Glutamatergic neuron (in vitro differentiated cells): ENCODE measurements at places on chromosomes 13 and 19. TPM values are rescaled to one million over a fixed set of nuclear protein-coding genes. Genes with fewer than 3 reads are reported as not detected.

OR10H1 gene
- total RNA-seq = not detected

- peaks cover 13% of the 10 kb centered on the region for H3K36me3 ChIP-seq
- H3K27me3 ChIP-seq = peaks cover 3% of the 10 kb centered on the region
- no peak overlapping the region for H3K27ac ChIP-seq
- no peak for DNase-seq
- H3K4me1 ChIP-seq = peaks cover 2% of the 10 kb centered on the region
Observed at GRCh38 chr19:14968247-14968646, 11.4 kb downstream of the SLC1A6 start.

DNA sequence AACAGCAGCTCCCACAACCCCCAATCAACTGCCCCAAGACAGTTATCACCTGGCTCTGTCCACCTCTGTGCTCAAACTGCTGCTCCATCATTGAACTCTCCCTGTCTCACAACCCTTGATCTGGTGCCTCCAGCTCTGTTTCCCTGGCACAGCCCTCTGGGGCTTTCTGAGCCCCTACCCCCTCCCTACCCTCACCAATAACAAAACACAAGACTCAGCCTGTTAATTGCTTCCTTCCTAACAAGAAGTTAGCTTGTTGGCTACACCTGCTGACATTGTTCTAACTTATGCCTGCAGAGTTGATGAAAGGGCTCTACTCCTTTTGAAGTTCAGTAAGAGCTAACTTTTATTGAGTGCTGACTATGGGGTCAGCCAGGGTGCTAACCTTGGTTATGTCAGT is 99.4 kb upstream of the FNDC3A start:
- no peak for DNase-seq
- H3K36me3 ChIP-seq = no peaks in the 10 kb centered on the region
- H3K4me1 ChIP-seq = peaks cover 3% of the 10 kb centered on the region
- peaks cover 5% of the 10 kb centered on the region for H3K27me3 ChIP-seq

DNA sequence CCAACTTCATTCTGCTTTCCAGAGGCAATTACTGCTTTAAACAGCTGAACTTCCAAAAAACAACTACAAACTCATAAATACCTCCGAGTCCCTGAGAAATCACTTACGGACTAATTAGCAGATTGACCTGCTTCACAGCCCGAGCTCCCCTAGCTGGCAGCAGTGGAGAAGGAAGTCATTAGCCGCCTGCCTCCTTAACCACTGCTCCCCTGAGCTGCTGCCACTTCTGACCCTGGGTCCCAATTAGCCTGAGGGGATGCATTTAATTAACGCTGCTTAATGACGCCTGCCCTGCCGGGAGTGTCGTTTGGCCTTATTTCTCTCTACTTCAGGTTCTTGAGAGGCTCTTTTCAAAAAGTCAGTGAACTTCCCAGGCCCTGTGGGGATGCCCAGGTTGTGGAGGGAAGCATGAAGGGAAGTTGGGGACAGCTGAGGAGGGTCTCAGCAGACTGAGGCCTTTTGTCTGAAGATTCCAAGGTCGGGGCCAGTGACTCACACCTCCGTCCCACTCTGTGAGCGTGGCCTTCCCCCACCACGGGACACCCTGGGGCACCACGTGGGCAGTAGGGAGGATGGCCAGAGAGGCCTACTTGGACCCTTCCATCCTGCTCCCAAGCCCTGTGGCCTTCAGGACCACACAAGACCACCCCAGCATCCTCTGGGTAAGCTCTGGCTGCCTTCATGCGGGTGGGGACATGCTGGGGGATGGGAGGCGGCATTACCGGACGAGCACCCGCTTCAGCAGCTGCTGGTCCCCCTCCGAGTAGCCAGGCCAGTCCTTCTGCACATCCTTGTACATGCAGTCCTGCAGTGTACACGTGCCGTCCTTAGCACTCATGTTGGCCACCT is 19.8 kb upstream of the ISYNA1 start:
- peaks cover 7% of the 10 kb centered on the region for H3K27me3 ChIP-seq
- H3K4me3 ChIP-seq = no peak overlapping the region
- H3K27ac ChIP-seq = no peak overlapping the region
- H3K36me3 ChIP-seq = no peaks in the 10 kb centered on the region
- peaks cover 13% of the 10 kb centered on the region for H3K4me1 ChIP-seq
- no peak for DNase-seq

TEX101 gene
- not detected for total RNA-seq

ZNF99 gene
- not detected for total RNA-seq

- H3K27me3 ChIP-seq = no peaks in the 10 kb centered on the region
- DNase-seq = no peak
- no peaks in the 10 kb centered on the region for H3K4me1 ChIP-seq
- no peak overlapping the region for H3K4me3 ChIP-seq
- no peak overlapping the region for H3K27ac ChIP-seq
Observed at GRCh38 chr13:73146707-73147106, 87.9 kb downstream of the KLF5 start.

MAMSTR gene
- total RNA-seq = 2.7 TPM

GRCh38 chr13:99431927-99432608 is 69.2 kb upstream of the TM9SF2 start:
- DNase-seq = no peak
- H3K36me3 ChIP-seq = peaks cover 5% of the 10 kb centered on the region
- H3K27ac ChIP-seq = no peak overlapping the region
- H3K4me3 ChIP-seq = no peak overlapping the region

DNA sequence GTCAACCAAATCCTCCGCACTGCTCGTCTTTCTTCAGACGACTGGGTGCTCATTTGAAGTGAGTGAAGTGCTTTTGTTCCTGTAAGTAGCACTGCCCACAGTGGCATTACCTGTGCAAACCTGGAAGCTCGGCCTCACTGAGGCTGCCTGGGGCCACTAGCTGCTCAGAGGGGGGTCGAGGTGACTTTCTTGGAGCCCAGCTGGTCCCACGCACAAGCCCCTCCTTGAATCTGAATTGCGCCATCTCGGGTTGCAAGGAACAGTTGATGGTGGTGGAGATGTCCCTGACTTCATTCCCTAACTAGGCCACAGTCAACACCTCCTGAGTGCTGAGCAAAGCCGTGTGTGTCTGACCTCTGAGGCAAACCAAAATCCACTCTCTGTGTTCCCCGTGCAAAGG is 79.3 kb upstream of the GPR183 start:
- H3K4me3 ChIP-seq = no peak overlapping the region
- H3K36me3 ChIP-seq = no peaks in the 10 kb centered on the region
- H3K27me3 ChIP-seq = no peaks in the 10 kb centered on the region
- no peaks in the 10 kb centered on the region for H3K4me1 ChIP-seq
- DNase-seq = no peak

CBARP gene
- total RNA-seq = 74.7 TPM
